Activated naive CD4-positive, alpha-beta T cell treated with anti-CD3 and anti-CD28 coated beads for 36 hours (primary cell): ENCODE measurements at places on chromosomes 5 and 9. TPM values are rescaled to one million over a fixed set of nuclear protein-coding genes. Genes with fewer than 3 reads are reported as not detected.

GRCh38 chr9:131162886-131163285, 37.5 kb downstream of the NUP214 start:
- H3K4me3 ChIP-seq = no peak overlapping the region
- H3K27me3 ChIP-seq = no peaks in the 10 kb centered on the region
- DNase-seq = no peak
- no peaks in the 10 kb centered on the region for H3K4me1 ChIP-seq

GRCh38 chr5:146704949-146705665, 173.4 kb downstream of the PPP2R2B start:
- no peaks in the 10 kb centered on the region for H3K4me1 ChIP-seq
- H3K27ac ChIP-seq = no peak overlapping the region
- H3K36me3 ChIP-seq = no peaks in the 10 kb centered on the region
- no peak for DNase-seq
- H3K4me3 ChIP-seq = no peak overlapping the region
- no peaks in the 10 kb centered on the region for H3K27me3 ChIP-seq

GRCh38 chr5:98635656-98636055, 137.8 kb upstream of the RGMB start:
- H3K27me3 ChIP-seq = peaks cover 4% of the 10 kb centered on the region
- no peaks in the 10 kb centered on the region for H3K36me3 ChIP-seq
- no peaks in the 10 kb centered on the region for H3K4me1 ChIP-seq
- H3K27ac ChIP-seq = no peak overlapping the region
- H3K4me3 ChIP-seq = no peak overlapping the region

GRCh38 chr9:36207016-36207415, 16.3 kb downstream of the CLTA start:
- H3K27ac ChIP-seq = peak overlapping the region; percentile 68
- DNase-seq = no peak
- peaks cover 45% of the 10 kb centered on the region for H3K4me1 ChIP-seq
- peaks cover 56% of the 10 kb centered on the region for H3K36me3 ChIP-seq
- no peak overlapping the region for H3K4me3 ChIP-seq
- H3K27me3 ChIP-seq = no peaks in the 10 kb centered on the region

DNA sequence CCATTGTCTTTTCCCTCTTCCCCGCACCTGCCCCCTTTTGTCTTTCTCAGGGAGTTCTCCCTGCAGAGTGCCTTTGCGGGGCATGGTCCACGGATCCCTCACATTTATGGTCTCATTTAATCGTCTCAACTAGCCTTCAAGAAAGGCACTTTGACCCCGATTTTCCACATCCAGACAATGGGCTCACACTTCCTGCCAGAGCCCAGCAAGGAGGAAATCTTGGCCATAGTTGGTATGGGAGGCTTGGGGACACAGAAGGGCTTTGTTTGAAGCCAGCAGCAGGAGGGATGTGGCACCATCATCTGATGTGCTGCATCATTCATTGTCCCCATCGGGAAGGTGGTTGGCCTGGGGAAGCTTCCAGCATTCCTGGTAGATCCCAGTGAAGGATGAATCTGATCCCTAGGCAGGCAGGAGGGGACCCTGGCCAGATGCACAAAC, 24.9 kb downstream of the GSN start:
- H3K4me1 ChIP-seq = no peaks in the 10 kb centered on the region
- no peak for DNase-seq
- no peak overlapping the region for H3K27ac ChIP-seq

DNA sequence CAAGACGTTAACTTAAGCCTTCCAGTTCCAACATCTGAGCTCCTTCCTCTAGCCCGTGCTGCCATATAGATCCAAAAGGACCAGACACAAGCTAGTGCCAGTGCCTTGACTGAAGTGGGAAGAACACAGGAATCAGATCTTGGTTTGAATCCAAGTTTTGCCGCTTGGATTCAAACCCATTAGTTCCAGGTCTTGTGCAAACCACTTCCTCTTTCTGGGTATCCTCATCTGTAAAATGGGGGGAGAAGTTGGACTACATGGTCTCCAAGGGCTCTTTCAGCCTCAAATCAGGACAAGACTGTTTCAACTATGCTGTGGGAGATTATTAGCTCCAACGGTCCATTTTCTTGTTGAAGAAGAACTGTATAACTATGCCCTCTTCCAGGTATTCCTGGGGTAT, 32.6 kb downstream of the TTLL11 start:
- no peak overlapping the region for H3K27ac ChIP-seq
- H3K4me3 ChIP-seq = no peak overlapping the region
- H3K4me1 ChIP-seq = no peaks in the 10 kb centered on the region

GRCh38 chr5:103541114-103541513, 21.5 kb downstream of the NUDT12 start:
- DNase-seq = no peak
- H3K27ac ChIP-seq = no peak overlapping the region
- H3K27me3 ChIP-seq = peaks cover 7% of the 10 kb centered on the region
- H3K4me3 ChIP-seq = no peak overlapping the region

GRCh38 chr9:78783743-78784142, 486.8 kb downstream of the PSAT1 start:
- no peaks in the 10 kb centered on the region for H3K27me3 ChIP-seq
- no peak overlapping the region for H3K4me3 ChIP-seq
- H3K27ac ChIP-seq = no peak overlapping the region
- H3K4me1 ChIP-seq = no peaks in the 10 kb centered on the region
- no peak for DNase-seq

GRCh38 chr9:127930231-127931091, at the start of gene PIP5KL1:
Gene PIP5KL1, minus strand, starts transcription at chr9:127930777. Its CDS starts 25 bp downstream, at chr9:127930752.
- H3K27me3 ChIP-seq = peaks cover 6% of the 10 kb centered on the region
- peak within 1 kb of the TSS; percentile 62 for H3K4me3 ChIP-seq
- H3K36me3 ChIP-seq = peaks cover 16% of the 10 kb centered on the region

DNA sequence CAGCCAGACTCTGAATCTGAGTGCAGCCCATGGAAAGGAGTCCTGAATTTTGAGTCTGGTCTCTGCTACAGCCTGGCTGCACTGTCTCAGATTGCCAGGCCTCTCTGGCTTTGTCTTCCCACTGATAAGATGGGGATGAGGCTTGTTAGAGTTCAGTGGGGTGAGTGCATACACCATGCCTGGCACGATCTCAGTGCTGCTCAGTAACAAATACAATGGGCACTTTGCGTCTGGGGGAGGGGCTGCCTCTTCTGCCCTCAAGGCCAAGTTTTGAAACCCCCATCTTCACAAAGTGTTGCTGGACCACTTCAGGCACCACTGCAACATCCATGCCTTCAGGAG, 49.0 kb downstream of the PPARGC1B start:
- peaks cover 22% of the 10 kb centered on the region for H3K4me1 ChIP-seq
- no peaks in the 10 kb centered on the region for H3K27me3 ChIP-seq
- H3K36me3 ChIP-seq = peaks cover 18% of the 10 kb centered on the region

DNA sequence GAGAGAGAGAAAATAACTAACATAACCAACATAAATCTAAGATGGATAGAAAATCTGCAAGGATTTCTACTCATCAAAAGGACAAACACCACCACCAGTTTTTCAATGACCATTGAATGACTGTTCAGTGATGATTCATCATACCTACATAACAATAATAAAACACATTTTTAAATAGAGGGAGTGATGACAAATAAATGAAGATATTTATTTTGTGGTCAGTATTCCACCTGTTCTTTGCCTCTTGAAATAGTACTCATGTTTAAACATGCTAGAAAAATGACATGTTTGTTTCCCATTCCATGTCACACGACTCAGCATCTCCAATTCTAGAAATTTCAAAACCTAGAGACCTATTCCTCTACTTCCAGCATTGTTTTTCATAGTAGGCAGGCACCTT, 34.6 kb upstream of the ADAMTS16 start:
- no peaks in the 10 kb centered on the region for H3K36me3 ChIP-seq
- DNase-seq = no peak

GRCh38 chr5:59040024-59040803, 457.3 kb downstream of the RAB3C start:
- H3K4me1 ChIP-seq = peaks cover 37% of the 10 kb centered on the region
- H3K4me3 ChIP-seq = peak overlapping the region; percentile 94
- H3K27ac ChIP-seq = peak overlapping the region; percentile 10
- no peak for DNase-seq

DNA sequence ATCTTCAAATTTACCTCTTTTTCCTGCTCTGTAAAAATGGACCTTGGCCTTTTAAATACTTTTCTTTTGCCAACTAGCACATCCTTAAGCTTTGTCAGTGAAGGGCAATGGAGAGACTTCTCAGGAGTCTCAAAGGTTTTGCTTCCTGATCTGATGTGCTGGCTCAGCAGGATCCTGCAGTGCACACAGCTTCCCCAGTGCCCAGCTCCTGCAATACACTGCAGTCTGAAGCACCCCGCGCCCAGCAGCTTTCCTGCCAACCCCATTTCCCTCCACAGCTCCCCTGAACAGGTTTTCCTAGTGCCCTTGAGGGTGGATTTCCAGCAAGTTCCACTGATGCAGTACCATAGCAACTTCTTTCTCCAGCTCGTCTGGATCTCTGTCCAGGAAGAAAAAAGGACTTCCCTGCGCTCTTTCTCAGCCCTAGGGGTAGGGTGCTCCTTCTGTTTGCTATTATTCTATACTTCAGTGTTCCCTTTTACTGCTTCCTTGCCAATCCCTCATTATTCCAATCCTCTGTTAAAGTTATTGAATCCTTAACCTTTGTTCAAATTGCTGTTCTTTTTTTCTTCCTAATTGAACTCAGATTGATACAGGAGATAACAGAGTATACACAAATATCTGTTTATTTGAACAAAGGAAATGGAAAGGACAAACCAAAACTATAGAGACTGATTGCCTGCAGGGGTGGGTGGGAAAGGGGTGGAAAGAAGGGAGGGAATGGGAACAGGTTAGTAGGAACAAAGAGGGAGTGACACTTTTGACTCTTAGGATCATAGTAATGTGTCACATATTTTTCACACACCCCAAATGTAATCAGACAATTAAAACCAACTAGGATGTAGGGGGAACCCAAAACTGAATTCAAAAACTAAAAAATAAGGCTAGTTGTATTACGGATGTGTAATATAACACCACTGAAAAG, 8.5 kb downstream of the SNAPC3 start:
- peaks cover 34% of the 10 kb centered on the region for H3K36me3 ChIP-seq
- no peaks in the 10 kb centered on the region for H3K27me3 ChIP-seq
- DNase-seq = no peak
- no peak overlapping the region for H3K4me3 ChIP-seq

Gene SNX2
- 48.0 TPM for total RNA-seq

Gene GLDC
- total RNA-seq = 1.9 TPM

Gene CDC20B
- not detected for total RNA-seq

Gene C6
- not detected for total RNA-seq

Gene HTR1A
- not detected for total RNA-seq

Gene OR1Q1
- not detected for total RNA-seq

Gene IL9
- total RNA-seq = not detected

Gene F2RL1
- 3.0 TPM for total RNA-seq

Gene CTXN3
- not detected for total RNA-seq

Gene TSLP
- 0.99 TPM for total RNA-seq
